ENCODE measurements at places on chromosomes 5 and 9.

- no peak for DNase-seq
Measured at GRCh38 chr9:35606726-35607125, 1.7 kb downstream of the TESK1 start.

- DNase-seq = no peak
Measured at GRCh38 chr9:27003426-27004077, 1.9 kb downstream of the LRRC19 start.

DNA sequence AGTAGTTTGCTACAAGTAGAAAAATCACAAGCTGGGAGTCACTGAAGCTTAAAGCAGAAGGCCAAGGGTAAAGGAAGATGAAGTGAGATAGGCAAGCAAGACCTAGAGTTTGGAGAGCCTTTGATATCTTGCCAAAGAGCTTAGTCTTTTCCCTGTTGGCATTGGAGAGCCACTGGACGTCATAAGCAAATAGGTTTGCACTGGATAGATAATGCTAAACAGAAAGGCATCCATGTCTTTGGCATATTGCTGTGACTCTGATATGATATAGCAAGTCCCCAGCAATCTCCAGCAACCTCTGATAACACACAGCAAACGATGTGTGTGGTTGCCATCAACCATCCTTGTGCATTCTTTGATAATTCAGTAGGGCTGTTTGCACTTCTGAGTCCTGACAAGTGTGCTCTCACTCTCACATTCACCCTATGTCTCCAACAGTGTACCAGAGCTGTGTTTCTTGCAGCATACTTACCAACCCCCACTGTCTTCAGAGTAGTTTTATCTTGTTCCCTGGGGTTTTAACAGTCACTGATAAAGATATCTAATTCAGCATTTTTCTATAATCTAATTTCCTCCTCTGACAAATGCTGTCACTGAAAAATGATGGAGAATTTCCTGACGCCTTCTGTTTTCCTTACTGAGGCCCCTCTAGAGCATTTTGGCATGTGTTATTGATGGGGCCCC, 16.9 kb upstream of the FREM1 start:
- DNase-seq = no peak

GRCh38 chr5:145393426-145393825, 441.7 kb downstream of the PRELID2 start:
- no peak for DNase-seq

- DNase-seq = no peak
Measured at GRCh38 chr9:100074093-100074492, 24.7 kb downstream of the ERP44 start.

GRCh38 chr9:135671591-135672041, 8.5 kb downstream of the LCN9 start:
- DNase-seq = no peak

DNA sequence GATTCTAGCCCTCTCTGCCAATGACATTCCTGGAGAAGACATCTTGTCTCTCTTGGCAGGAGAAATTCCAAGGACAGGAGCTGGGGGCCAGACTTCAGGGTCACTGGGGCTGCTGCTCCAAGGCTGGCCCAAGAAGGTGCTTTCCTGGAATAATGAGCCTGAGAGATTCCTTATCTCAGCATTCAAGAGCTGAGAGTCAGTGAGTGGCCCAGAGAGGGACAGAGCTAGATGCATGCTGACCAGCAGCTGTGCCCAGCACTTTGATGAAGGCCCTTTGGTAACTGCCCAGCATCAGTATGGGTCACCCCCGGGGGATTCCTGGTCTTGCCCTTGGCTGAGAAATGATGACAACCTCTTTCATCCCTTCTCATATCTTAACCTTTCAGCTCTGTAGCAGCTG, 47.7 kb upstream of the CTNNA1 start:
- no peak for DNase-seq

- DNase-seq = no peak
Measured at GRCh38 chr5:154487541-154487940, 9.5 kb upstream of the HAND1 start.

Data from NCI-H2081 treated with DMSO at 0.1 percent for 48 hours (cell line).